ENCODE measurements at places on chromosomes 7 and 10.

GRCh38 chr7:86911659-86912058, 147.8 kb downstream of the ELAPOR2 start:
- no peak for ATAC-seq

- no peak for ATAC-seq
Measured at GRCh38 chr7:73973091-73973490, 54.9 kb upstream of the ELN start.

GRCh38 chr10:72274730-72275350, 1.1 kb downstream of the DDIT4 start:
- no peak for ATAC-seq

- peak; percentile 84 for ATAC-seq
Measured at GRCh38 chr10:62746951-62747729, 57.4 kb upstream of the ADO start.

DNA sequence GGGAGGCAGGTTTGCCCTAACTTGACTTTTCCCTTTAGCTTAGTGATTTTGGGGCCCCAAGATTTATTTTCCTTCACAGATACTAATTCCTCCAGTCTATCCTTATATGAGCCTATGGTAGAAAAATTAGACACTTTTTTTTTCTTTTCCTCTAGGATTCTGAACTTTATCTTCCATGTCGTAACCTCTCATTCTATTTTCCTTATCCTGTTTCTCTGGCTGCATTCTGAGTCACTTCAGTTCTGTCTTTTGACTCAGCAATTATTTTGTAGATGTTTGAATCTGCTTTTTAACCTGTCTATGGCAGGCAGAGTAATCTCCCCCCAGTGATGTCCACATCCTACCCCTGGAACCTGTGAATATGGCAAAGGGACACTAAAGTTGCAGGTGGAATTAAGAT, 7.1 kb upstream of the NOD1 start:
- no peak for ATAC-seq

DNA sequence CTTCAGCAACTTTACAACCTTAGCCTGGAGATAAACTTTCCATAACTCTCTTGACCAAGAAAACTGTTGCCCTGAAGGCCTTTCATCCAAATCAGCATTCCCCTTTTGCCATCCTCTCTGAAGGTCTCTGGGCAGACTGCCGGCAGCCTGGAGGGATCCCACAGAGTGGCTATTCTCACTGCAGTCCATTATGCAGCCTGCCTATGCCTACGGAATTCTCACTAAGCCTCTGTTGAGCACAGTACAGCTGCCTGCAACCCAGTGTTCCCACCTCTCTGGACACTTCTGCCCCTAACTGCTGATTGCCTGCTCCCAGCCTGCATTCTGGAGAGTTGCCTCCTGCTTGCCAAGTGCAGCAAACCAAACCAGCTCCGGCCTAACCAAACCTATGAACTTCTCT, 548.9 kb upstream of the STEAP1 start:
- ATAC-seq, result no peak

- ATAC-seq, result no peak
Measured at GRCh38 chr7:53609185-53609584, 573.8 kb downstream of the POM121L12 start.

DNA sequence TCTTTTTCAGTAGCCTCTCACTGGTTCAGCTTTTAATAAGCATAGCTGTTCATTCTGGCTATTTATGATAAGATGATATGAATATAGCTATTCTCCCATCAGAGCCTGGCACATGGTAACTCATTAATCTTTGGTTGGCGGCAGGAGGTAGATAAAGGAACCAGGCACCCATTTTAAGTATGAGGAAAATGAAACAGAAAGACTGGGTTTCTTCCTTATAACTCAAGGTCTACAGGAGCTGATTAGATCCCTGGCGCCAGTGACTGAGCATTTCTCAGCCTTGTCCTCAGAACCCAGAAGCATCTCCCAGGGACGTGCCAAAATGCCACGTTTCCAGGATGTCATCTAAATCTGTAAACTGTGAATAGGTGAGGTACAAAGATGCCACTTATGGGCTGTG, 141.9 kb downstream of the TCF7L2 start:
- no peak for ATAC-seq

DNA sequence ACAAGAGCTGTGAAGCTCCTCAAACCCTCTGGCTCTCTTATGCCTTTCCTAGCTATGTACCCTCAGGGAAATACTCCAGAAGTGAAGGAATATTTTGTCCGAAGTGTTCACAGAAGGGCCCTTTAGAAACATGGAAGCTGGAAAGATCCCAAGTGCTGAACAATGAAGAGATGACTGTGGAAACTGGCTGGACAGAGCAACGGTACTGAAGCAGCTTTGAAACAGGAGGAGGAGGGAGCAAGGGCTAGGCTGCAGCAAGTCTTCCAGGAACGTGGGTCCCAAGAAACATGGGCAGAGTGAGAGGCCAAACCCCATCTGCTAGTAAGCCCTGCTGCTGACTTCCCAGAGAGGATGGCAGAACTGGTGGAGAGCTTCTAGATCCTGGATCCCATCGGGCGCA, 3.0 kb upstream of the PSAP start:
- ATAC-seq, result no peak

DNA sequence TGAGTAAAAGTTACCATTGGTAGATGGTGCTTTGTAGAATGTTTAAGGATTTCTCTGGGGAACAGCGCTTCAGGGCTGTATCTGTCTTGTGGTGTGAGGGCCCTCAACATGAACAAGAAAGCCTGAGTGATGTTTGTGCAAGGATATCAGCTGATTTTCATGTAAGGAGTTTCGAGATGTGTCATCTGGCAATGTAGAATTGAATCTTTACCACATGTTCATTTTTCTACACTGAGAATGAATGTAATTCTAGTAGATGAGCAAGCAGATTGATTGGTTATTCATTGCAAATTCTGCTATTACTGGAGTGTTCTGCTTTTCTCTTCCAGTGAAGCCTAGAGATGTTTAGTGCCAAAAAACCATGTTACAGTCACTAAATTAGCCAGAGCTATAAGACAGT, 87.7 kb downstream of the ST7 start:
- ATAC-seq, result peak; percentile 29

- peak; percentile 36 for ATAC-seq
Measured at GRCh38 chr7:81300753-81301152, 381.9 kb upstream of the SEMA3C start.

DNA sequence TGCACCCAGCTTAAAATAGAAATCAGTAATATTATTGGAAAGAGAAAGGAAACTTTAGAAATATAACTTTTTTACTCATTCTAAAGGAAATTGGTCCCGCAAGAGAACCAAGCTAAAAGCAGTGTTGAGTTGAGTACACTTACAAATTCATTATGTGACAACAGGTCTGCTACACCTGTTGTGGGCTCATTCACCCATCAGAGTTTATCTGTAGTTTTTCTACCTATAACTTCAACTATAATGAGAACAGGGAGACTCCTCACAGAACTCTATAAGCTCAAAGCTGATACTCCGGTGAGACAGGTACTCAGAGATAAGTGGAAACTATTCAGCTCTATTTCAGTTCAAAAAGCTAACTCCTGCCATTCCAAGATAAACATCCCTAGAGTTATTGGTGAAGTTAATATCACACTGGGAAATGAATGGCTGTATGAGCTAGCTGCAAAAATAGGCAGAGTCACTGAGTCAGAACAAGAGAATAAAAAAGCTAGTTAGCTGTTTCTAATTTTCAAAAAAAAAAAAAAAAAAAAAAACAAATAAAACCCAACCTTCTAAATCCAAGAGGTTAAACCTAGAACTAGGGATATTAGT, 121.3 kb downstream of the PPP1R3A start:
- no peak for ATAC-seq

- no peak for ATAC-seq
Measured at GRCh38 chr7:149621776-149622175, 124.2 kb upstream of the ZNF746 start.

GRCh38 chr10:126508535-126509040, 120.3 kb upstream of the ADAM12 start:
- ATAC-seq, result no peak

DNA sequence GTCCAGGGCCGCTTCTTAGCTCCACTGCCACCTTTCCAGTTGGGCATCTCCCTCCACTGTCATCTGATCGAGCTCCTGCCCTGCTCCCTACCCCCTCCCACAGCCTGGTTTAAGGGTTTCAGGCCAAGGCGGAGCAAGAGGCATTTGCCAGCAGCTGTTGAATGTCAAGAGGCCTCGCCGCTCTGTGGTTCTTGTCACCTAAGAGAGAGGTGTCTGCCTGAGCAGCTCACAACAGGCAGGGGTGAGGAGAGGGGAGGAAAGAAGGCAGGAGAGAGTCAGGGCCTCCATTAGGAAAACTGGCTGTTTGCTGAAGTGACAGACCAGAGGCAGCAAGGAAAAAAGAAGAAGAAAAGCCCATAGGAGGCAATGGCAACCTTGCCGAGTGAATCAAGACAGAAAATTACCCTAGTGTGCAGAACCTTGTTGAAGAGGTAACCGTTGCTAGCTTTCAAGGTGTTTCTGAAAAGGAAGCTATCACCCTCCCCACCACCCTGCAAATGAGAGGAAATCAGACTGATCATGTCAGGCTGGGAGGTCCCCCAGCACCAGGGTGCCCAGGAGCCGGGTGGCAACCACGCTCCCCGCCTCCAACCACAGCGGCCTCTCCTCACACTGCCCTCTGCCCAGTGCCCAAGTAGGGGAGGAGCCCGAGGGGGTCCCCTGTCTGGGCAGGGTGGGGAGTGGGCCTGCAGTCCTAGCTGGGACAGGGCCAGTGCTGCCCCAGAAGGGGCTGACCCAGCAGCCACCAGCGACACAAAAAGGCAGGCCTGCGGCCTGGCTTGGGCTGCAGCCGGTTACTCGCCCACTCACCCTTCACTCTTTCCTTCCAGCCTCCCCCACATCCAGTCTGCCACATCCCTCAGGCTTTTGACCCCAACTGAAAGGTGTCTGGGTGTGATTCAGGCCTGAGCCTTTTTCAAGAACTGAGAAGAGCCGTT, 7.1 kb downstream of the GATA3 start:
- ATAC-seq, result no peak

- no peak for ATAC-seq
Measured at GRCh38 chr7:116583653-116584052, 58.8 kb downstream of the CAV1 start.

- ATAC-seq, result peak; percentile 44
Measured at GRCh38 chr7:151232917-151233701, 826 bp downstream of the CHPF2 start.

DNA sequence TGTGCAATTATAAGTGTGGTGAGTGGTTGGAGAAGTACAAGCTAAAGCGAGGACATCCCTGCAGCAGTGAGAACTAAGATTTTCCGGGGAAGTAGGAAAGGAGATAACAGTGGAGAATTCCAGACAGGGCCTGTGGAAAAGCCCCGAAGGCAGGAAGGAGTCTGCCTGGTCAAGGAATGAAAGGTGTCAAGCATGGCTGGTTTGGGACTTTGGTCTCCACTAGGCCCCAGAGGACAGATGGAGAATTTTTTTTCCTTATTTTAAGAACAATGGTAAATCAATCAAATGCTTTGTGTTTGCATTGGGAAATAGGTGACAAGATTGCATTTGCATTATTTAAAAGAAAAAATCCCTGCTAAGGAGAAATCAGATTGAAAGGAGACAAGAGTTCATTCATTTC, 3.2 kb upstream of the CEP55 start:
- ATAC-seq, result no peak

GRCh38 chr7:48255046-48255445, 83.8 kb downstream of the ABCA13 start:
- no peak for ATAC-seq

GRCh38 chr10:131480066-131480465, 168.5 kb upstream of the TCERG1L start:
- no peak for ATAC-seq

DNA sequence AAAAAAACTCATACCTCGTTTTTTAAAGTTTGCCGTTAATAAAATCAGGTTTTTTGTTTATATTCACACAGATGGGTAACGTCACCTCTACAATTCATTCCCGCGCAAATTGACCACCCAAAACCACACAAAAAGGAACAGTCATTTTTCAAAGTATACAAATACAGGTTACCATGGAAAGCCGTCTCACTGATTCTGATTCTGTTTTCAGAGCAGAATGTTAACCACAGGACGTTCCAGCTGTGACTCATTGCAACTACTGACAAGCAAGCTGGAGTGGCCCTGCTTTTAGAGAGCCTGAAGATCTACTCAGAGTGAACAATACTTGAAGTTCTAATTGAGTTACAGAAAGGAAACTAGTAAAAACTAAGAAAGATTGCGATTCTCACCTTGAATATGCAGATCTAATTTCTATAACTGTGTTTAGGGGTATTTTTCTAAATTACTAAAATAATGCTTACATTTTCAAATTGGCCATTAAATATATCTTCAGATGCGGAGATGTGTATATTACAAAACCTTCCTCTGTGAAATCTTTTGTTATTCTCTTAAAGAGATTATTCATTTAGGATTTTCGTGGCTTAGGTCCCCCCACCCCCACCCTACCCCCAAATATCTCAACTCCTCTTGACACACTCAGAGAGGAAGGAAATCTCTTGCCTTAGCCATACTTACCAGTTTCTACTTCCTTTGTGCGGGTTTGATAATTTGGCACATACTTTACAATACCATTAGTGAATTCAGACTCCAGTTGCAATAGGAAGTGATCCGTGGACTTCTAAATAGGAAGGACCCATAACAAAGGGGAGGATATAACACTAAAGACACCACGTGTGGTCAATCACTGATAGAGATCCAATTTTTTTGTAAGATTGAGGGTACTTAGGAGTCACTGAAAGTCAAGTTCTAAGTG, 106.0 kb downstream of the CUBN start:
- peak; percentile 83 for ATAC-seq

DNA sequence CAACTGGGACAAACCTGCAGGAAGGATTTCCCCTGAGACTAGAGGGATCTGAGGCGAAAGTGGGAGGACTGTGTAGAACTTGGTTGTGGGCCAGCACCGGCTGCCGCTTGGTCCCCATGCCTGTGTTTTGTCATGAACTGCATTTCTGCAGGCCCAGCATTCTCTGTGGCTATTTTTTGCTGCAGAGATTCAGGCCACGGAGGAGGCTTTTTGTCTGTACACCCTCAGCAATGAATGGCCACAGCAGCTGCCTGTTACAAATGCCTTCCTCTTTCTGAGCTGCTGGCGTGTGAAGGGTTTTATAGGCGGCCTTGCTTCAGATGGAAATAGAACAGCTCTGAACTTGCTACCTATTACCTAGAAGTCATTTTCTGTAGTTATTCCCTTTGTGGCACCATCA, 164.4 kb downstream of the SH2D4B start:
- no peak for ATAC-seq

DNA sequence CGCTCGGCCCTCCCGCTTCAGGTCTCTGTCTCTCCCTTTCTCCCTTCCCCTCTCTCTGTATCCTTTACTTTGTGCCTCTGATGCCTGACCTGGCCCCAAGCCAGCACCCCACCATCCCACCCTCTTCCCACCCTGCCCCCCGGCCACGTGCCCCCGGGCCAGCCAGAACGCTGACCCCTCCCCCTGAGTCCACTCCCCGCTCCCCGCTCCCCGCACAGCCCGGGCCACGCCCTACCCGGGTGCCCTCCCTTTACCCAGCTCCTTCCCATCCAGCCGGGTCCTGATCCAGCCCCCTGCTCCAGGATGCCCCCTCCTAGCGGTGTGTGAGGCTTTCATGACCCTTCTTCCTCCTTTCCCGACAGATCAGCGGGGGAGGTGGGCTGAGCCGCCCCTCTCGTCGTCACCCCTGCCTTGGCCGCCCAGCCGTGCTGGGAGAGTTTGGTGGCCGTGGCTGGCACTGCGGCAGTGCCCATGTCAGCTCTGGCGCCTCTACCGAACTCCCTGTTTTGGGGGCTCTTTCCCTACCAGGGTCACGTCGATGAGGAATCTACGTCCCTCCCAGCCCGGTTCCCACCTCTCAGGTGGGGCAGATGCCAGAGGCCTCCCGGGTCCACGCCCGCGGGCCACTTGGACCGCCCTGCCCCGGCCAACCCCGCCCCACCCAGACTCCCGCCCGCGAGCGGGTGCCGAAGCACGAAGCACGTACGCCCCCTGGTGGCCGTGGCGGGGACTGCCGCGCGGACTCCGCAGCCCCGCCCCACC, 127.4 kb downstream of the UBE2H start:
- ATAC-seq, result peak; percentile 56

Measured in motor neuron (in vitro differentiated cells).